NCI-H2081 (cell line): ENCODE measurements at places on chromosomes 2 and 18.

DNA sequence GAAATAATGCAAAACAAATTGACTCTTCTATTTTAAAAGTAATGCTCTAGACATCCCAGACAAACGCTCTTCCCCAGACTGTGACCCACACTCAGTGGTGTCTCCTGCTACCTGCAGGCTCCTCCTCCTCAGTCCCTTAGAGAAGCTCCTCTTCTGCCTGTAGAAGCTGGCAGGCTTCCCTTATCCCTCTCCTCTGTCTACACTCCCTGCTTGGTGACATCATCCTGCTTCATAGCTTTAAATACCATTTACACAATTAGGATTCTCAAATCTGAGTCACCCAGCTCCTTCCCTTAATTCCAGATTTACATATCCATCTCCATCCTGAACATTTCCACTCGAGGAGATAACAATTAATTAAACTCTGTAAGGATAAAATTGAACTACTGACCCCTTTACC is 167.9 kb downstream of the FBXO15 start:
- DNase-seq, result no peak

DNA sequence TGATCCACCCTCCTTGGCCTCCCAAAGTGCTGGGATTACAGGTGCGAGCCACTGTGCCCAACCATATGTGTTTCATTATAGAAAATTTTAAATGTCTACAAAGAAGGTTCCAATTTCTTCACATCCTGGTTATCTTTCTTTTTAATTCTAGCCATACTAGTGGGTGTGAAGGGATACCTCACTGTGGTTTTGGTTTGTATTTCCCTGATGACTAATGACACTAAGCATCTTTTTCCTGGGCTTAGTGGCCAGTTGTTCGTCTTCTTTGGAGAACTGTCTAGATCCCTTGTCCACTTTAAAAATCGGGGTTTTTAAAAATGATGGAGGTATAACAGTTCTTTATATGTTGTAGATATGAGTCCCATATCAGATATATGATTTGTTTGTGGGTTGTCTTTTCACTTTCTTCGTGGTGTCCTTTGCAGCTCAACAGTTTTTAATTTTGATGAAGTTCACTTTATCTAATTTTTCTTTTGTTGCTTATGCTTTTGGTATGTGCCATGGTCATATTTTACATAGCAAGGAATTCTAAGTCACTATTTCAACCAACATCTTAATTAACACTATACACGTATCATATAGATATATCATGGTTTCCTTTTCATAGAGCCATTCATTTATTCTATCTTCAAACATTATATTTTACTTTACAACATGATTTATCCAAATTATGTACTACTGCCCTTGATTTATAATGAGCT is 135.0 kb upstream of the RIOK3 start:
- DNase-seq, result no peak

- no peak for DNase-seq
Observed at GRCh38 chr2:71566372-71566771, 113.0 kb downstream of the DYSF start.

GRCh38 chr2:11012131-11012693 is 100.5 kb downstream of the KCNF1 start:
- DNase-seq, result no peak

GRCh38 chr18:76715012-76715610 is 107.2 kb upstream of the ZNF236 start:
- no peak for DNase-seq

- DNase-seq, result no peak
Observed at GRCh38 chr2:164976301-164976700, 21.0 kb upstream of the SLC38A11 start.

GRCh38 chr2:42048299-42049220 is 739 bp downstream of the PKDCC start:
- no peak for DNase-seq

- no peak for DNase-seq
Observed at GRCh38 chr18:75915941-75916623, 488.6 kb upstream of the SMIM21 start.

DNA sequence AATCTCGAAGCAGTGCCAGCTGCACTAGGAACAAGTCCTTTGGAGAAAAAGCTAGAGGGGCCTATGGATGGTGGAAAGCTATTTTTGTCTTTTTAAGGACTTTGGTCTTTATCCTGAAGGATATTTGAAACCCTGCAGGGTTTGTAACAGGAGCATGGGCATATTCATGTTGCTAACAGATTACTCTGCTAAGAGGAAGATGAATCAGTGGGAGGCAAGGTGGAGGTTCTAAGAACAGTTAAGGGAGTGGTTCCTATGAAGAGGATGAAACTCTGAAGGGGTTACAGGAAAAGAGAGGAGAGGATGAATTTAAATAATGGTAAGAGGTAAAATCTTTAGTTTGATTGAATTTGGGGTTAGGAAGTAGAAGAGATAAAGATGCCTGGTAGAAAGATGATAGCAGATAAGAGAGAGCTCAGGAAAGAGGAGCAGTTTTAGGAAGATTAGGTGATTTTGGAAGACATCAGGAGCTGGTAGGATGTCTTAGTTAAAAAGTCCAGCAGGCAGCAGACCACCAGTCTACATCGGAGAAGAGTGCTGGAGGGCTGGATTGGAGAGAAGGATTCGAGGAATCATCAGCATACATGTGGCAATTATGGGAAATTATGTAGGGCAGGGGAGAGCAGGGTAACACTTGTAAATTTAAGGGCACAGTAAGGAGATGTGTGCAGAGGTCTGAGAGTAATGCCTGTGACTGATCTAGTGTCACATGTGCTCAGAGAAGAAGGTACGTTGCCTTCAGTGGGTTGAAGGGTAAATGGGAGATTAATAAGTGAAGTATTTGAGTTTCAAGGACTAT is 39.3 kb upstream of the C1GALT1C1L start:
- DNase-seq, result no peak

DNA sequence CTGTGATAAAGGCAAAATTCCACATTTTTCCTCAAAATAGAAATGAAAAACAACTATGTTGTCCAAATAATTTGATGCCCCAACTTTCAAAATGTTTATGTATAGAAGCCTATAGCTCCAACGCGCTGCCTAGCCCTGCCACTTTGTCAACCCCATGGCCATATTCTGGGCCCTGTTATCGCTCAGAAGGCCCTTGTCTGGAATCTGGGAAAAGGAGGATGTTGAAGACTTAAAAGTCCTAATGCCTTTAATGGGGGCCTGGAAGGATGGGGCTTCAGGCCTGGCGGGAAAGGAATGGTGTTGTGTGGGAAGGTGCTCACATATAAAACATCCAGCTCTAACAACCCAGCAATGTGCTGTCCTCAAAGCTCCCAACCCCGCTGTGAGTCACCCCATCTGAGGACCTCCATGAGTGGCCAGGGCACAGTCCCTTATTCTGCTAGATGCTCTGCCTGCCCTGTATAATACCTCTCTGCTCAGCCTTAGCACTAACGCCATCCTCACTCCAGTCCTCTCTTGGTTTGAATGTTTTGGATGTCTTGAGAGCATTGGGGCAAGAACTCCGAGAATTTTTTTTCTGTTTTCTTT is 86.0 kb downstream of the ACSL3 start:
- no peak for DNase-seq

DNA sequence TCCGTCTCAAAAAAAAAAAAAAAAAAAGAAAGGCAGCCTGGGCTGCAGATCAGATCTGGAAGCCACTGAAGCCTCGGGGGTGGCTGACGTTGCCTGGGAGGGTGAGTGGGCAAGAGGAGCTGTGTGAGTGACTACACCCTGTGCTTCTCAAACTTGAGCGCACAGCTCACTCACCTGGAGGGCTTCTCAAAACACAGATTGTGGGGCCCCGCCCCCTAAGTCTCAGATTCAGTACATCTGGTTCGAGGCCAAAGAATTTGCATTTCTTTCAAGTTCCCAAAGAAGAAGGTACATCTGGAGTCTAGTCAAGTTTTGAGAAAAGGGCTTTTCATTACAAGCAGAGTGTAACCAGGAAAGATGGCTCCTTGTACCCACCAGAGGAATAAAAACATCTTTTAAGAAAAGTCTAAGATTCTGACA is 97.7 kb upstream of the CAB39 start:
- DNase-seq, result no peak

- DNase-seq, result no peak
Observed at GRCh38 chr18:32937066-32937465, 164.2 kb upstream of the KLHL14 start.

GRCh38 chr2:20148426-20148922 is 76.5 kb downstream of the SDC1 start:
- no peak for DNase-seq

- DNase-seq, result no peak
Observed at GRCh38 chr2:10914272-10914693, 2.5 kb downstream of the KCNF1 start.

- DNase-seq, result peak; percentile 83
Observed at GRCh38 chr2:27441958-27442919, at the start of gene KRTCAP3. Gene KRTCAP3, plus strand, starts transcription at chr2:27442381. Its CDS starts 32 bp downstream, at chr2:27442413.

DNA sequence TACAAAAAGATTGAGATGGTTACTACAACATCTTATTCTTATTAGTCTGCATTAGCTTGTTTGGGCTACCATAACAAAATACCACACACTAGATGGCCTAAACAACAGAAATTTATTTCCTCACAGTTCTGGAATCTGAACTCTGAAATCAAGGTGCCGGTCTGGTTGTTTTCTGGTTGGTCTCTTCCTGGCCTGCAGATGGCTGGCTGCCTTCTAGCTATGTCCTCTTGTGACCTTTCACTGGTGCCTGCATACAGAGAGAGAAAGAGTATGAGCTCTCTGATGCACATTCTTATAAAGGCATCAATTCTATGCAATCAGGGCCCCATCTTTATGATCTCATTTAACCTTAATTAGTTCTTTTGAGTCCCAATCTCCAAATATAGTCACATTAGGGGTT is 696.5 kb downstream of the TDRD15 start:
- DNase-seq, result no peak

- no peak for DNase-seq
Observed at GRCh38 chr2:10019602-10020400, 23.5 kb upstream of the KLF11 start.

- no peak for DNase-seq
Observed at GRCh38 chr2:235017441-235017840, 65.6 kb downstream of the SH3BP4 start.
